ENCODE measurements at places on chromosomes 1 and 21.
A peak's percentile ranks its signal among the peaks of the same experiment; 100 is the strongest.

GRCh38 chr1:59761443-59761842, 53.3 kb upstream of the HOOK1 start:
- peak; percentile 30 for DNase-seq
- no peaks in the 10 kb centered on the region for H3K36me3 ChIP-seq
- H3K4me1 ChIP-seq = peaks cover 4% of the 10 kb centered on the region
- H3K27ac ChIP-seq = no peak overlapping the region

DNA sequence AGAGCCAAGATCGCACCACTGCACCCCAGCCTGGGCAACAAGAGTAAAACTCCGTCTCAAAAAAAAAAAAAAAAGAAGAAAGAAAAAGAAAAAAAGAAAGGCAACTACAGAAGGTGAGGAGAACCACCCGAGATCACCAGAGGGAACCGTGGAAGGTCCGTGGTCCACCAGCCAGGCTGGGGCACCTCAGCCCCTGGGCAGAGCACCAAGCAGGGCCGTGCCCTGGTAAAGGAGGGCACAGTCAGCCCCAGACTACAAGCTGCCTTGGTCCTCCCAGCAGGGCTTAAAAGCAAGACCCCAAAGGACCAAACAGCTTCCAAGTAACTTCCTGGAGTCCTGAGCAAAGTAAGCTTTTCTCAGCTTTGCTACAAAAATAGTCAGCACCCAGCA, 8.8 kb upstream of the SAMD11 start:
- DNase-seq = no peak
- H3K4me3 ChIP-seq = no peak overlapping the region
- H3K36me3 ChIP-seq = no peaks in the 10 kb centered on the region
- H3K4me1 ChIP-seq = peaks cover 22% of the 10 kb centered on the region
- H3K27me3 ChIP-seq = no peaks in the 10 kb centered on the region

- H3K4me3 ChIP-seq = no peak overlapping the region
- H3K27me3 ChIP-seq = no peaks in the 10 kb centered on the region
- DNase-seq = peak; percentile 10
- peaks cover 2% of the 10 kb centered on the region for H3K4me1 ChIP-seq
- no peak overlapping the region for H3K27ac ChIP-seq
Measured at GRCh38 chr1:48761986-48762385, 14.7 kb downstream of the BEND5 start.

DNA sequence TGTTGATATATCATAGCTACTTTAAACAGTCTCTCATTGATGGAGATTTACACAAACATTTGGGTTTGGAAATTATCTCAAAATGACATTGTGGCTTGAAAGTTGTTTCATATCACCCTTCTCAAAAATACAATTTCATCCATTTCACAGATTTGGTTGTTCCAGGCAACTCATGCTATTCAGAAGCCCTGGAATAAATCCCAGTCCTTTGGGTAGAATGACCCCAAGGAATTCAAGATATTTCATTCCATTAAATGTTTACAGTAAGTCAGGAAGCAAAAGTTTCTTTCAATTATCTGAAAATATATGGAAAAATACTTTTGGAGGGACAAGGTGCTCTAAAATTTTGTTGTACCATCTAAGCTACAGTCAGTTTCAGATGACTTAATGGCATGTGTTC, 27.1 kb downstream of the MPZL1 start:
- DNase-seq = peak; percentile 46
- H3K4me3 ChIP-seq = no peak overlapping the region
- H3K27ac ChIP-seq = no peak overlapping the region
- H3K36me3 ChIP-seq = no peaks in the 10 kb centered on the region
- H3K4me1 ChIP-seq = peaks cover 18% of the 10 kb centered on the region
- no peaks in the 10 kb centered on the region for H3K27me3 ChIP-seq

GRCh38 chr1:95203908-95204437, 30.0 kb upstream of the RWDD3 start:
- DNase-seq = no peak
- peaks cover 7% of the 10 kb centered on the region for H3K4me1 ChIP-seq
- no peak overlapping the region for H3K4me3 ChIP-seq
- H3K36me3 ChIP-seq = no peaks in the 10 kb centered on the region

- no peaks in the 10 kb centered on the region for H3K36me3 ChIP-seq
- no peak overlapping the region for H3K27ac ChIP-seq
- peaks cover 4% of the 10 kb centered on the region for H3K4me1 ChIP-seq
- H3K4me3 ChIP-seq = no peak overlapping the region
Measured at GRCh38 chr21:39047046-39047445, 136.2 kb downstream of the PSMG1 start.

GRCh38 chr21:45246386-45247320, 41.0 kb downstream of the POFUT2 start:
- peaks cover 2% of the 10 kb centered on the region for H3K4me1 ChIP-seq
- H3K36me3 ChIP-seq = no peaks in the 10 kb centered on the region
- no peak for DNase-seq
- no peak overlapping the region for H3K27ac ChIP-seq
- peaks cover 21% of the 10 kb centered on the region for H3K27me3 ChIP-seq
- H3K4me3 ChIP-seq = no peak overlapping the region

DNA sequence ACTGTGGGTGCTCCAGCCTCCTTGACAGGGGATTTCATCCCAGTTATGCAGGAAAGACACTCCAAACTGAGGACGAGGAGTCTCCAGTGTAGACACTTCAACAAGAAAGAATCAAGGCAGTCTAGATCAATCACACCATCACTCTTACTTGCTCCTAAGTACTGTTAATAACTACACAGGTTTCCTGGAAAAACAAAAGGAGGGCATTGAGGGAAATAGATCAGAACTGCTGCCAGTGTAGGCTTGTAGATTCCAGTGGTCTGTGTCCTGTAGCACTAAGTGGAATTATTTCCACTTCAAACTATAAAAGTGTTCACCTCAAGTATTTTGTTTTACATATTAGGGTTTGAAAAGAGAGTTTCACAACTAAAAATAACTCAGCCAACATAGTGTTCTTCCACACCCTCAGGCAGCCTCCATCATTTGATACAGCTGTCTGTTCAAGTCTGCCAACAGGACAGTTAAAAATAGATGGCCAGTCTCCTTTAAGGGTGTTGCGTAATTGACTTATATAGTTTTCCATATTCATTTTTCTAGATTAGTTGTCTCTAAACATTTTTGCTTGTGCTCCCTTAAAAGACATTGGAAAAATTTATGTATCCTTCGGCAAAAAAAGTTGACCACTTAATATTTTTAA, 32.0 kb upstream of the AGL start:
- DNase-seq = no peak
- peaks cover 8% of the 10 kb centered on the region for H3K27me3 ChIP-seq
- H3K27ac ChIP-seq = no peak overlapping the region
- H3K36me3 ChIP-seq = no peaks in the 10 kb centered on the region
- no peak overlapping the region for H3K4me3 ChIP-seq

DNA sequence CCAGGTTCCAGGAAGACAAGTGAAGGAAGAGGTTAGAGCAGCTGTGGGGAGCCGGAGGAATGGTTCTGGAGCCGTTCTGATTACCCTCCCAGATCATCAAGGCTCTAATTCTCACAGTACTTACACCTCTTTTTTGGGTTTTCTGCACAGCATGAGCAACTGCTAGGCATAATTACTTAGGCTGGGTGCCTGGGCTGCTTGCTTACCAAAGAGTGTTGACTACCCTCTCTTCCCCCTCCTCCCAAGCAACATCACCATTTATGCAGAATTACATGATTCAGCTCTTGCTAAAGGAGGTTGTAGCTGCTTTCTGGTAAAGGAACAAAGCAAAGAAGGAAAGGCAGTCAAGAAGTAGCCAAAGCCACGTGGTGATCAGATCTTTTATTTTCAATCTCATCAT, 397.2 kb downstream of the KCNH1 start:
- DNase-seq = no peak
- no peaks in the 10 kb centered on the region for H3K4me1 ChIP-seq
- no peaks in the 10 kb centered on the region for H3K27me3 ChIP-seq
- no peak overlapping the region for H3K27ac ChIP-seq
- H3K36me3 ChIP-seq = no peaks in the 10 kb centered on the region

GRCh38 chr21:42758721-42759593, 105.5 kb downstream of the PDE9A start:
- no peak overlapping the region for H3K4me3 ChIP-seq
- DNase-seq = no peak
- H3K4me1 ChIP-seq = no peaks in the 10 kb centered on the region
- H3K27me3 ChIP-seq = peaks cover 2% of the 10 kb centered on the region
- H3K36me3 ChIP-seq = no peaks in the 10 kb centered on the region

Measured in IMR-90 (cell line).